ENCODE measurements at places on chromosomes 4 and X.

GRCh38 chr4:26877406-26877805 lies 16.8 kb downstream of the STIM2 start:
- no peak for DNase-seq

GRCh38 chr4:178917756-178918155 lies 1475.5 kb upstream of the AGA start:
- DNase-seq: no peak

DNA sequence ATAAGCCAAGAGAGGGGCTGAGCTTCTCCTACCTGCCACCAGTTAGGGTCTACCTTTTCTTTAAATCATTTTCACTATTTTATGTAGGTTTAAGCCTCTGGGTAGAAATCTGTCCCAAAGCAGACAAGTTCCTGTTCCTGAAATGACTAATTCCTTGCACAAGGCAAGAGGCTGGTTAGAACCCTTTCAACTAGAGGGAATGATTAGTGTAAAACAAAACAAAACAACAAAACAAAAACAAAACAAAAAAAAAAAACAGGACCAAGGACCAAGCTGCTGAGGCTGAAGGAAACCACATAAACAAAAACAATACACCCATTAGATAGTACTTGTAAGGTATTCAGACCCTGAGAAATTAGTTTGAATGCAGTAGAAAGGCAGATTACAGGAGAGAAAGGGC lies 62.7 kb downstream of the MAML3 start:
- DNase-seq: no peak

DNA sequence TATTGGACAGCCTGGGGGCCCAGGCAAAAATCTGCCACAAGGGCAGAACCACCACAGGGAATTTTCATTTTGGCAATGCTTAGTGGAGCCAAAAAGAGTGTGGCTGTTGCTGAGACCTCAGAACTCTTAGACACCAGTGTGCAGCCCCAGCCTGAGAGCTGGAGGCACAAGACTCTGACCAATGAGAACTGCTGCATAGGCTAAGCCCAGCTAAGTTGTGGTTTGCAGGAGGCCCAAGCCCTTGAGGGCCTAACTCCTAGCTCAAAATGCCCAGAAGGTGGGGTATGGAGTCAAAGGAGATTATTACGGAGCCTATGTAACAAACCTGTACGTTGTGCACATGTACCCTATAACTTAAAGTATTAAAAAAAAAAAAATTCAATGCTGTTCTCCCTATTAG lies 296.7 kb downstream of the TRAM1L1 start:
- DNase-seq: no peak

DNA sequence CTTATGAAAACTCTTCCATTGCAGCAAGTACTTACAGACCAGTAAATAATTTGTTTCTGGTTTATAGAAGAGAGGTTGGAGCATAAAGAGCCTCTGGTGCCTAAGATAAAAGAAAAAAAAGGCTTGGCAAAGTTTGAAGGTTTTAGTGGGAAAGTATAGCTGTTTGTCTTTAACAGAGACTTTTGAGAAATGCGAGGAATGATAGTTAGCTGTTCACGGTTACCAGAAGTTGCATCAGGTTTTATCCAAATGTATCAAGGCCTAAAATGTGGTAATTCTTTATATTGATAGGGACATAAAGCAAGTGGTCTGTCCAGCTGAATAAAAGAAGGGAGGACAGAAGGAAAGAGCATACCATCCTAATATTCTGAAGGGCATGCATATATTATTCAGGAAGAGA lies 29.3 kb downstream of the RAP1GDS1 start:
- no peak for DNase-seq

- no peak for DNase-seq
These were observed 92.6 kb downstream of the IQCM start for GRCh38 chr4:149723065-149723464.

- no peak for DNase-seq
These were observed 59.0 kb upstream of the AGTR2 start for GRCh38 chrX:116111497-116111896.

DNA sequence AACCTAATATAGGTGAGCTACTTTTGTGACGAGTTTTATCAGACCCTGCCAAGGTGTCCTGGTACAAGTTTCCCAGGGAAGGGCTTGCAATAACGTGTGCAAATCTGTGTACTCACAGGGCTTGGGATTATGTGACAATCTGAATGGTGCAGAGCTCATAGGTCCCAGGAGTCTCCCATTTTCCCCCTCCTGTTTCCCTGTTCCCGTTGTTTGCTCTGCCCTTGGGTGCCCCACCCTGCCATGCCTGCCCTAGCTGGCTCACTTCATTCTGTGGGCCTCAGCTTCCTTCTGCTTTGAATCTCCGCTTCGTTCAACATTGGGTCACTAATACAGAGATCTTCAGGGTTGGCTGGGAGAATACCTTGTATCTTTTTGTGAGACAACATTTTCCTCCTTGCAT lies 90.3 kb upstream of the HPF1 start:
- DNase-seq: no peak

DNA sequence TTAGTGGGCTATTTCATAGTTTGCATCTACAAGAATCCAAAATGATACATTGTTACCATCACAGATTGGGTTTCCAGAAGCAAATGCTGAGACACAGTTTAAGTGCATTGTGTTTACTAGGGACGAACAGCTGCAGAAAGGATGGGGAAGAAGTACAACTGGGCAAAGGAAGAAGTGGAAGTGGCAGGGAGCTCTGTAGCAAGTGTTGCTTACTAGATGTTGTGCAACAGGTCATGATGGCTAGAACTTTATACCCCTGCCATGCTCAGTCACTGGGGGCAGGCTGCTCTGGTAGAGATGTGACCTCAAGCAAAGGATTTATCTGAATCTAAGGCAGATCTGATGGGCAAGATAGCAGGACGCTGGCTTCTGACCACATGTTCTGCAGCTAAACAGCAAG lies 76.1 kb upstream of the EMCN start:
- no peak for DNase-seq

GRCh38 chr4:120923207-120923522 lies 639 bp upstream of the PRDM5 start:
- DNase-seq: no peak

GRCh38 chr4:77510367-77510766 lies 95.3 kb upstream of the CXCL13 start:
- DNase-seq: no peak

- DNase-seq: no peak
These were observed 3.9 kb downstream of the MAD2L1 start for GRCh38 chr4:120062663-120063195.

DNA sequence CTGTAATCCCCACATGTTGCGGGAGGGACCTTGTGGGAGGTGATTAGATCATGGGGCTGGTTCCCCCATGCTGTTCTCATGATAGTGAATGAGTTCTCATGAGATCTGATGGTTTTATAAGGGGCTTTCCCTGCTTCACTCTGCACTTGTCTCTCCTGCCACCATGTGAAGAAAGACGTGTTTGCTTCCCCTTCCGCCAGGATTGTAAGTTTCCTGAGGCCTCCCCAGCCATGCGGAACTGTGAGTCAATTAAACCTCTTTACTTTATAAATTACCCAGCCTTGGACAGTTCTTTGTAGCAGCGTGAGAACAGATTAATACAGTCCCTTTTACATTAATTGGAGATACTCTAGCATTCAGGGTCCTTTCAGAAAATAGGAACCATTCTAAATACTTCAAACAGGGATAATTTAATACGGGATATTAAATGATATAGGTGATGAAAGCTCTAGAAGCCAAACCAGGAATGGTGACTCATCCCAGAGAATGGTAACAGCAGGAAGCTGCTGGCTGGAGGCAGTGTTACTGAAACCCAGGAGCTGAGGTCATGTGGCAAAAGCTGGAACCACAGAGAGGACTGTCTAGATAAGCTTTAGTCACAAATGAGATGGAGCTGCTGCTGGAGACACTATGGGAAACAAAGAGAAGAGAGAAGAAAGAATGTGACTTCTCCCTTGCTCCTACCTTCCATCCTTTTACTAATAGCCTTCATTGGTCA lies 57.3 kb downstream of the GSTCD start:
- peak; percentile 6 for DNase-seq

GRCh38 chr4:91990726-91991125 lies 313.0 kb upstream of the GRID2 start:
- no peak for DNase-seq

DNA sequence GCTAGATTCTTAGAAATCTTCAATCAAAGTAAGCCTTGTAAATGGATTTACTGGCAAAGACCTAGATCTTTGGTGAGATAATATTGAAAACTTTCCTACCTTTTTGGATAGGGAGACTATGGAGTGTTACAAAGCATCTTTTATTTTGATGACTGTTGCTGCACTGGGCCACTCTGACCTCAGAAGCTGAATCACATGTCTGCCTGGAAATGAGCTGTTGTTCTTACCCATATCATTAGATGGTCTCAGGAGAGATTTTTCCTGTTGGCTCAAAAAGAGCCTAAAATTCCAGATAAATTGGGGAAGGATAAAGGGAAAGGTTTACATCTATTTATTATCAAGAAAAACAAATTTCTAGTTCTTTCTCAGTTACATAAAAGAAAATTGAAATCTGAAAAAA lies 127.5 kb upstream of the BMP3 start:
- DNase-seq: no peak

DNA sequence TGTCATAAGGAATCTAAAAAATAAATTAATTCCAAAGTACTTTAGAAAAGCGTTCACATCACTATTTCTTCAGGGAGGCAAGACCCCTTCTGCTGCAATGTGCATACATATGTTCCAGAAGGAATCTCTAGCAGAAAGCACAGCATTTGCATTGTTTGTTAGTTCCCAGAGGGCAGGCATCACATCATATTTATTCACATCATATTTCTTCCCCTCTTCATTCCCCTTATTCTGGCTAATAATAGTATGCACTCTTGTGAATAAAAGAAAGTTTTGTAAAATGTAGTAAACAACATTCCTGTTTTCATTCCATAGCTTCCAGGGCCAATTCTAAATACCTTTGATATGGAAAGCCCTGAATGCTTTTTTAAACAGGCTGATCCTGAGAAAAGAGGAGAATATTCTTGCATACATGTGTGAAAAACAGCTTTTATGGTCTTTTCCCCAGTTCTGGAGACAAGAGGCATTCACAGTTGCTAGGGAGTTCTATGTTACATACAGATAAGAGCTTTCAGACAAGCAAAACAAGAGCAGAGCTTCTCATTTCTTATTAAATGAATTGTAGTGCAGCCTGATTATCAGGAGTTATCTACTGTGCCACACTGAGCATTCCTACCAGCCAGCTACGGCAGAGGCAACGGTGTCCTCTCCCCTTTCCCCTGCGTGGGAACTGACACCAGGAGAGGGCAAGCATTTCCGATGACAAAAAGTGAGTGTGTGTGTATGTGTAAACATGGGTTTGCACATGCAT lies 15.2 kb downstream of the GATB start:
- no peak for DNase-seq

DNA sequence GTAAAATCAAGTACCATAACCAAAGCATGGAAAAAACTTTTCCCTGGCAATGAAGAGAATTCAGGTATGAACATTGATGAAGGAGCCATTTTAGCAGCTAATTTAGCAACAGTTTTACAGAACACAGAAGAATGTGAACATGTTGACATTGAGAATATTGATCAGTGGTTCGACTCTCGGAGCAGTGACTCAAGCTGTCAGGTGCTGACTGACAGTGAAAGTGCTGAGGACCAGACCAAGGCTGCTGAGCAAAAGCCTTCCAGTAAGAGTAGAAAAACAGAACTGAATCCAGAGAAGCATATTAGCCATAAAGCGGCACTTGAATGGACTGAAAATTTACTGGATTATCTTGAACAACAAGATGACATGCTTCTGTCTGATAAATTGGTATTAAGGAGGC lies 2.8 kb downstream of the TIGD2 start:
- DNase-seq: no peak

GRCh38 chr4:170526471-170526870 lies 436.7 kb upstream of the AADAT start:
- no peak for DNase-seq

Data from HEK293T (cell line).